A549 treated with CpdA at 1 μM for 4 hours (cell line): ENCODE measurements at places on chromosomes 5 and 9. TPM values are rescaled to one million over a fixed set of nuclear protein-coding genes. Genes with fewer than 3 reads are reported as not detected.

Gene SARDH
- total RNA-seq = 0.07 to 0.13 TPM (median 0.08 TPM) in 4 of 5 replicates, not detected in the other

Gene PTGS1
- total RNA-seq = 0.82 to 1.5 TPM (median 1.2 TPM) in 5 replicates

Gene NSA2
- total RNA-seq = 121 to 165 TPM (median 140 TPM) in 5 replicates

Gene PCDHB3
- total RNA-seq = 0.02 to 0.06 TPM (median 0.05 TPM) in 3 of 5 replicates, not detected in the others

Gene CER1
- total RNA-seq = not detected in 5 replicates

Gene PCDHGA11
- total RNA-seq = 0.02 TPM in 1 of 5 replicates, not detected in the others

Gene MTAP
- total RNA-seq = 7.9 to 23.3 TPM (median 12.0 TPM) in 5 replicates

Gene QRFP
- not detected in 5 replicates for total RNA-seq

Gene ARL10
- 0.48 to 1.7 TPM (median 0.65 TPM) in 5 replicates for total RNA-seq

Gene EMB
- total RNA-seq = 4.6 to 7.5 TPM (median 5.6 TPM) in 5 replicates

Gene C5orf52
- total RNA-seq = not detected in 5 replicates
